ENCODE measurements at places on chromosomes 6 and 20.

DNA sequence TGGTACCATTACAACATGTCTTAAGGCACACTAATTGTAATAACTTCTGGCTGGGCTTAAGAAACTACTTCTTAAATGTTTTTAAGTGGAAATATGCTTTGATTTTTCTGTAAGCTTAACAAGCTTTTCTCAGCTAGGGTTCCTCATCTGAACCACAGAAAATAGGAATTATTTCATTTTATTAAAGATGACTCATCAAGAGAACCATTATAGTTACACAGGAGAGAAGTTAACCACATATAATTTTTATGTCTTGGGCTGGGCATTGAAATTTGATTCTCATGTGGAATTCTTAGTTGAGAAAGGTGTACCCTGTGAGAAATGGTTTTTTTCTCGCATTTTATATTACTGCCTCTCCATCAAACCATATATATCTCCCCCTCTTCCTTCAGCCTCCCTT, 75.1 kb downstream of the QKI start:
- DNase-seq, result no peak

DNA sequence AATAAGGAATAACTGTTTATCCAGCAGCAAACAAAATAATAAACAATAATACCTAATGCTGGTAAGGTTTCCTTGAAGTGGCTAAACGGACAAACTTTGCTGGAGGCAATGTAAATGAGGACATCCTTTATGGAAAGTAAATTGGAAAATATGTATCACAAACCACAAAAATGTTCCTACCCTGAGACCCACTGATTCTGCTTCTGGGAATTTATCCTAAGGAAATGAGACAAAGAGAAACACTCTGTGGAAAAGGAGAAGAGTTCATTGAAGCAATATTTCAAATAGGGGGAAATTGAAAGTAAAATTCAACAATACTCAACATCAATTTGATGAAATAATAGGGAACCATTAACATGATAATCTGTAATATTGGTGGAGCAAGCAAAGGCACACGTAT, 37.9 kb downstream of the MAFB start:
- DNase-seq, result no peak

DNA sequence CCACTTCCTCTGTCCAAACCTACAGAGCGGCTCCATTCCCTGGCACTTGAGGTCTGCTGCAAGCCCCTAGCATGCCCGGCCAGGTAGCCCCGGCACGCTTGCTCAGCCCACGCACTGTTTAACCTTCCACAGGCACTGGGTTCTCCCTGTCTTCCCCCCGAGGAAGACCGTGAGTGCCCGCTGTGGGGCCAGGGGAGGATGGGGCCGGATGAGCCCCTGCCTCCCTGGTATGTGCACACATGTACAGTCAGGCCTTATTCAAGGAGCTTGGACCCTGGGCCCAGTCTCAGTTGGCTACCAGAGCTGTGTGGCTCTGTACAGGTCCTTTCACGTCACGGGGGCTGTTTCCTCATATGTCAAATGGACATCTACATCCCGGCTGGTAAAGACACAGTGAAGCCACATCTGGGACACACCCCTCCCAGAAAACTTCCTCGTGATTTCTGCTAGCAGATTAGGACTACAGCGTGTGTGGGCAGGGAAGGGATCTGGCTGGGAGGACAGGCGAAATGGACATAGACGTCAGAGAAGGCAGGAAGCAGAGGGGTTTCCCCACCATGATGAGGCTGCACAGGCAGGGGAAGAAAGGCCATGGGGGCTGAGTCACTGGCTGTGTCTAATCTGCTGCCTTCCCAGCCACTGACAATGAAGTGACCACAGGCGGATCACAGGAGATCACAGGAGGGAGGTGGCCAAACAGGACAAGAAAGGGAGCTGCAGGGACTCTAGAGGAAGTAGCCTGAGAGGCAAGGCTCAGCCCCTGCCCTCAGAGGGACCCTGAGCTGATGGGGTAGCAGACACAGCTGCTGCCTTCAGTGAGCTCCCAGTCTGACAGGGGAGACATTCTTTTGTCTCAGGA, 62.9 kb downstream of the MRPL14 start:
- DNase-seq, result no peak

GRCh38 chr6:107819964-107820337, 4.2 kb downstream of the SCML4 start:
- no peak for DNase-seq

GRCh38 chr6:3754776-3755175, 3.3 kb upstream of the PXDC1 start:
- DNase-seq, result no peak

DNA sequence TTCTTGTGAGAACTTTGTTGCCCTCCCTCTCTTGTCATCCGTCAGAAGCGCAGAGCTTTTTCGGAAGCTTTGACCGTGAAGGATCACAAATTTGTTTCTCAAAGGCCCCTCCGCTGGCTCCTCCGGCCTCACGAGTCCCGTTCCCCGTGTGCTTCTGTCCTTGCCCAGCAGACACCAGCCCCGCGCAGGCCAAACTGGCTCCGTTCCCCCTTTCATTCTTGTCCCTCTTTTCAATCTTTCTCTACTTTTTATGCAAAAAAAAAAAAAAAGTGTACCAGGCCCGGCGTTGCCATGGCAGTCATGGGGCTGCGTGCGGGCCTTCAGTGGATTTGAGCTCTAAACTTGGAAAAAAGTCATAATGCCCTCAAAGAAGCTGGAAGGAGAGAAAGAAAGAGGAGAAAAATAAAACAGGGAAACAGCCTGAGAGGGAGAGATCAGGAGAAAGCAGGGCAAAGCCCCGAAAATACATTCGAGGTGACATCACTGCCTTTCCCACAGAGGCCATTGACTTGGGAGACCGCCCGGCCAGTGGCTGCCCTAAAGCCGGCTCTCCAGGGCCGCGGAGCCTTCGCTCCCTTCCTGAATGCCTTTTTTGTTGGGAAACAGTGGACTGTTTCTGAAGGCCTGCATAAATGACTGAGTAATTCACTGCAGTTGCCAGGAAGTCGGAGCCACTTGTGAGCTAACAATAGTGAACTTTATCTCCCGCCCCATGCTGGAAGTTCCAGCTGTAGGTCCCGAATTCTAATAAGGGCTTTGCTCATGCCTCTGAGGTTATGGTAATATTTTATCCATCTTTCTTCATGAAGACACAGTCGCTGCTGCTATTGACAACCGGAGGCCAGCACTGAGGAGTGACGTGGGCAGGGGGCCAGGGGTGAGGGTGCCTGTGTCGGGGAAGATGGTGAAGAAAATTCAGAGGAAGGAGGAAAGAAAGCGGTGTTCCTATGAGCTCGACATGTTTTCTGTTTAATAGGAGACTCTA, 670.9 kb downstream of the QKI start:
- peak; percentile 97 for DNase-seq

GRCh38 chr6:161256407-161256806, 17.5 kb downstream of the AGPAT4 start:
- peak; percentile 37 for DNase-seq

DNA sequence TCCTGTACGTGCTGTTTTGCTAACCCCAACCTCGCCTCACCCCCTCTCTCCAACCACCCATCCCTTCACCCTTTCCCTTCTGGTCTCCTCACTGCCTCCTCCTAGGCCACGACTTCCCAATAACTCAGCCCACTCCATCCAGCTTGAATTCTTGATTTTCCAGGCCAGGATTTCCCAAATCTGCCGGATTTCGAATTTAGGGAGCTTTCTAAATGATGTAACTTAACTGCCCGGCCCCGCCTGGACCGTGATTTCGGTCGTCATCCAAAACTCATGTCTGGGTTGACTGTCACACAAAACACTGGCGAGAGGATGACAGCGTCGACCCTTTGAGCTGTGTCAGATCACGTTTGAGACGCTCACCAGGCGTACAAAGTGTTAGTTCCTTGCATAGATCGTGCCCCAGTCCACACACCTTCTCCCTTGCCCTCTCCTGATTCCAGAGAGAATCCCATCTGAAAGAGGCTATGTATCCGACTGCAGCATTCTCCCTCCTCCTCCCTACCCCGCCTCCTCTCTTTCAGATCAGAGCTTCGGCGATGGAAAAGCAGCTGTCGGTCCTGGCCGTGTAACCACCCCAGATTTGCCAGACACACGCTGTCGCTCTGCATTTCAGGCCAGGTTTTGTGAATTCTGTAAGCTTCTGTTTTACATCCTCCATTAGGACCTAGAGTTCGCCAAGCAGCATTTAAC, 168.2 kb downstream of the GPX5 start:
- no peak for DNase-seq

Data from anterior cingulate cortex (tissue), 58 donors.